Central memory CD8-positive, alpha-beta T cell (primary cell): ENCODE measurements at places on chromosomes 5 and 9.

DNA sequence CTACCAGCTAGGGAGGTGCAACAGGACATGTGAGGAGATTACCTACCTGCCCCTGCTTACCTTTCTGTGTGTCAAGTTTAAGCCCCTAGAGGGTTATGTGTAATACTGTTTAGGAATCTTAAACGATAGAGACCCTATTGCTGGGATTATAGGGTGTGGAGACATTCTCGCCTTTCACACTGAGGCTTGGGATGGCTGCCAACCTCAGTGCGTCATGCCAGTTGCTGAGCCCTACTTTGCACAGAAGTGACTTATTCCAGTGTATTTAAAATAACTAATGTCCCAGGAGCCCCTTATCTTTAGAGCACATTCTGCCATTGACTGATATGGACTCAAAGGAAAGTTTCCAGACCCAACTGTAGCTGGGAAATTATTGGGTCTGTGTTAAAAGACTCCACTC is 76.6 kb upstream of the XPA start:
- no peak for DNase-seq

- no peak for DNase-seq
These were observed 142.6 kb upstream of the KLF4 start for GRCh38 chr9:107632216-107632615.

GRCh38 chr5:117255211-117256027 is 680.8 kb upstream of the SEMA6A start:
- no peak for DNase-seq

DNA sequence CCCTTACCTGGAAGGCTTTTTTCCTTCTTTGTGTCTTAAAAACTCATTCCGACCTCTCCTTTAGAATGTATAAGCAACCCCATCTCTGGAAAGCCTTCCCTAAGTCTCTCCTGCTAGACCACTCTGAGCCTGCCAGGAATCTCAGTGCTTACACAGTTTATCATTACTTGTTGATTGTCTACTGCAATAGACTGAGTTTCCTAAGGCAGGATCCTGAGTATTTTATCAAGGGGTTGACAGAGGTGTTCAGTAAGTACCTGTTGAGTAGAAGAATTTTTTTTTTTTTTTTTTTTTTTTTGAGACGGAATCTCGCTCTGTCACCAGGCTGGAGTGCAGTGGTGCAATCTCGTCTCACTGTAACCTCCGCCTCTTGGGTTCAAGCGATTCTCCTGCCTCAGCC is 2.6 kb upstream of the TJP2 start:
- no peak for DNase-seq

GRCh38 chr9:85543196-85543595 is 198.6 kb downstream of the AGTPBP1 start:
- DNase-seq: no peak

- no peak for DNase-seq
These were observed 27.5 kb upstream of the DNAH5 start for GRCh38 chr5:13972029-13972428.

- no peak for DNase-seq
These were observed 62.9 kb downstream of the NREP start for GRCh38 chr5:111694133-111694532.

GRCh38 chr5:56311306-56311905 is 78.3 kb upstream of the ANKRD55 start:
- no peak for DNase-seq

DNA sequence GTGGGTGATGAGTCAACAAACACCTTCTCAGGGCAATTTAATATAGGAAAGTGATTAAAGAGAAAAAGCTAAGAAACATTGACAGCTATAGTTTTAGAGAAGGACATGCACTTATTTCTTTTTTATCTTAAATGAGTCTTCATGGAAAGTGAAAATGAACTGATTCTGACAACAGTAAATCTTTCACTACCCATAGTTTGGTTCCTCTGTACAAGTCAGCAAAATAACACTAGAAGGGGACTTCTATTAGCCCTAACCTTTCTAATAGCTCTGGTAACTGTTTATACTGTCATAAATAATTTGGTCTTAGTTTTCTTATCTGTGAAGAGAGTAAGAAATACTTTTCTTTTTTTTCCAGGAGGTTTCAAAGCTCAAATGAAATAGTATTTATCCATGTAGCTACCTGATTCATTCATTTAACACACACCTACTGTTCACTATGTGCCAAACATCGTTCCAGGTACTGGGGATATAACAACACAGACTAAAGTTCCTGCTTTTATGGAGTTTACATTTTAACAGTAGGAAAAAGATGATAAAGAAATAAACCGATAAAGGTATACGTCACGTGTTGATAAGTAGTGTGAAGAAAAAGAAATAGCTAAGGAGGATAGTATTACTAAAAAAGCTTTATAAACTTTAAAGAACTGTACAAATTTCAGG is 148.2 kb downstream of the PCSK1 start:
- no peak for DNase-seq

DNA sequence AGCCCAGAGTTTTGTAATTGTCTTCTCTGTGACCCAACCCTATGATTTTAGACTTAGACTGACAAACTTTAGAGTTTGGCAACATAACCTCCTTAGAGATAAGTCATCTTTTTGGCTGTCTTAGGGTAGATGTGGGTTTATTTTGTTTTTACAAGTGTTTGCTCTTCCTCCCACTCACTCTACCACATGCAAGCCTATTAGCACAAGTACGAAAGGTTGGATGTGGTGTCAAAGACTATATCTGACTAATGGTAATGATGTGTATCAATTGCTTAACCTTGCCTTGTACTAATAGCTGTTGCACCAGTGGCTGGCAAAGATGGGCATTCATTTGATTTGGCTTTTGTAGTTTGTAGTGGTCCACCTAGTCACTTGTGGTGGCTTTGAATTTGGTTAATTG is 46.5 kb downstream of the SLC25A46 start:
- DNase-seq: no peak
